ENCODE measurements at places on chromosomes 16 and 17. TPM values are rescaled to one million over a fixed set of nuclear protein-coding genes. Genes with fewer than 3 reads are reported as not detected.

Gene RDM1
- not detected for total RNA-seq

Gene KRT36
- not detected for total RNA-seq

Gene WNT3
- total RNA-seq: 1.1 TPM

Gene RNF151
- not detected for total RNA-seq

Gene NPIPB8
- total RNA-seq: 0.27 TPM

Gene NPIPA7
- 2.7 TPM for total RNA-seq

Gene MIEF2
- 16.2 TPM for total RNA-seq

Gene REXO5
- total RNA-seq: 2.3 TPM

Gene KCNJ18
- total RNA-seq: not detected

Gene CCT6B
- total RNA-seq: 2.3 TPM

Gene ACSM2B
- total RNA-seq: 0.41 TPM

Gene SLC25A19
- 15.2 TPM for total RNA-seq

Gene CFAP97D1
- total RNA-seq: not detected

Gene DNASE1L2
- total RNA-seq: 0.29 TPM

Gene CIITA
- 9.9 TPM for total RNA-seq

Gene KCNJ12
- total RNA-seq: 16.5 TPM

Gene SMYD4
- total RNA-seq: 17.6 TPM

Gene CA4
- 3.1 TPM for total RNA-seq

Gene ITGAD
- not detected for total RNA-seq

Gene EDC4
- total RNA-seq: 31.5 TPM

Gene ZNF764
- 8.7 TPM for total RNA-seq

Gene PPP1R1B
- 4.0 TPM for total RNA-seq

Gene PHF23
- 27.5 TPM for total RNA-seq

Gene NLK
- 19.4 TPM for total RNA-seq

Gene RAB11FIP3
- 38.1 TPM for total RNA-seq

Gene PRSS8
- 0.21 TPM for total RNA-seq

Gene CLDN9
- 0.24 TPM for total RNA-seq

Gene CTRL
- 0.76 TPM for total RNA-seq

Gene CHST6
- 4.6 TPM for total RNA-seq

Gene OR2C1
- total RNA-seq: not detected

Gene PYDC1
- not detected for total RNA-seq

Gene PTX4
- 0.21 TPM for total RNA-seq

Gene NKD1
- 1.9 TPM for total RNA-seq

Gene TERB1
- not detected for total RNA-seq

Gene CCL4L2
- not detected for total RNA-seq

Gene TAT
- total RNA-seq: not detected

Gene MARF1
- total RNA-seq: 39.5 TPM

Gene CACNG3
- not detected for total RNA-seq

Gene PRR29
- 0.24 TPM for total RNA-seq

Gene PSMB10
- total RNA-seq: 64.5 TPM

Gene CCL3
- total RNA-seq: 0.82 TPM

Gene CD300LB
- total RNA-seq: 0.29 TPM

Gene CPNE7
- total RNA-seq: not detected
